ENCODE measurements at places on chromosomes 16 and 17. TPM values are rescaled to one million over a fixed set of nuclear protein-coding genes. Genes with fewer than 3 reads are reported as not detected.

Gene ST6GALNAC1
- not detected for total RNA-seq

Gene CDK3
- 2.4 TPM for total RNA-seq

Gene MVD
- total RNA-seq = 44.2 TPM

Gene SLFN12L
- 0.37 TPM for total RNA-seq

Gene OR1A1
- total RNA-seq = not detected

Gene GDPD1
- not detected for total RNA-seq

Gene GCGR
- not detected for total RNA-seq

Measured in cardiac ventricle fibroblast (primary cell).